Spinal cord (tissue), 10 donors: ENCODE measurements at places on chromosomes 12 and 14. TPM values are rescaled to one million over a fixed set of nuclear protein-coding genes. Genes with fewer than 3 reads are reported as not detected.

Gene MIP
- 0.60 TPM for polyA plus RNA-seq

Gene NRIP2
- 8.2 TPM for polyA plus RNA-seq

Gene SPRYD4
- polyA plus RNA-seq = 2.7 TPM

Gene GYS2
- polyA plus RNA-seq = not detected

Gene CD4
- polyA plus RNA-seq = 16.6 TPM

Gene LMNTD1
- 1.1 TPM for polyA plus RNA-seq

Gene SOAT2
- polyA plus RNA-seq = 0.21 TPM

Gene WDHD1
- polyA plus RNA-seq = 6.4 TPM

Gene OR11H7
- 0.33 TPM for polyA plus RNA-seq

Gene RSRC2
- 148 TPM for polyA plus RNA-seq

Gene OR6S1
- not detected for polyA plus RNA-seq
